ENCODE measurements at places on chromosomes 3 and 15.
A peak's percentile ranks its signal among the peaks of the same experiment; 100 is the strongest.

DNA sequence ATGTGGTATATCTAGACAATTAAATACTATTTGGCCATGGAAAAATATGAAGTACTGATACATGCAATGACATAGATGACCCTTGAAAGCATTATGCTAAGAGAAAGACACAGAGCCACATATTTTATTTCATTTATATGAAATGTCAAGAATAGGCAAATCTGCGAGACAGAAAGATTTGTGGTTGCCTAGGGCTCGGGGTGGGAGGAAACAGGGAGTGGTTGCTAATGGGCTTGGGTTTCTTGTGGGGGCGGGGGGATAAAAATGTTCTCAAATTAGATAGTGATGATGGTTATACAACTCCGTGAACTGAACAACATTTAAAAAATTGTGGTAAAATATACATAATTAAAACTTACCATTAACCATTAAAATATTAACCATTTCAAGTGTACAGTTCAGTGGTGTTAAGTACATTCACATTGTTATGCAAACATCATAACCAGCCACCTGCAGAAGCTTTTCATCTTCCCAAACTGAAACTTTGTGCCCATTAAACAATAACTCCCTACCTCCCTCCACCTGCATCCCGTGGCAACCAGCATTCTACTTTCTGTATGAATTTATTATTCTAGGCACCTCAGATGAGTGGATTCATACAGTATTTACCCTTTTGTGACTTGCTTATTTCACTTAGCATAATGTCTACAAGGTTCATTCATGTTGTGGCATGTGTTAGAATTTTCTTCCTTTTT lies 24.3 kb upstream of the ANP32A start:
- no peak for DNase-seq

DNA sequence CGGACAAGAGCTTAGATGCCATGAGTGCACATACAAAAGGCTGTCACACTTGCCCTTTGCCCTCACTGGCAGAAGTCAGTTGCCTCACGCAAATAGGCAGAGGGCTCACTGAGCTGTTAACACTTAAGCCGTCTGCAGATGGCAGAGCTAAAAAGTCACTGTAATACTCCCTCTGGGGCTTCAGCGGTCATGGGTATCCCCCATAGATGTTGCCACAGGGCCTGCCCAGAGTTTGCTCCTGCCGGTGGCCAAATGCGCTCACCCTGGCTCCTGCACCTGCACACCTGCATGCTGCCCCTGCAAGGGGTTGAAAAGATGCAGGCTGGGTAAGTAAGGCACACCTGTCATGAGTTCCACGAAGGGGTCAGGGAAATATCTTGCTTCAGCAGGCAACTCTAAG lies 741.5 kb downstream of the EDEM1 start:
- DNase-seq: no peak

DNA sequence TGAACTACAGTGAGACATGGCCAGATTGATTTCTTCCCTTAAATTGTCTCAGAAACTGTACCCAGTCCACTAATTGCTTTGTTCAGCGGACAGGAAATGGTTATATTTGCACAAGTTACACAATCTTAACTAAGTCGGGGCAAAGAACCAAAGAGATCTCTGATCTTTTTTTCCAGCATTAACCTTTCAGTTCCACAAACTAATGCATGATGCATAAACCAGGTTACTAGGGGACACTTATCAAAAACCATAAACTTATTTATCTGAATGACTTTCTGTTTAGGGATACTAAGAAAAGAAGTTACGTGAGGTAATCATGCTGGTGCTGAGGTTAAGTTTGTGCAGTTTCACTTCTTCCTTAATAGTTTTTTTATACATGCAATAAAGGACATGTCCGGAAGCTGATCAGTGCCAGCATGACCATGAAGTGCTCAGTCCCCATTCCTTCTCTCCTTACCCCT lies 22.4 kb downstream of the FNDC3B start:
- no peak for DNase-seq

DNA sequence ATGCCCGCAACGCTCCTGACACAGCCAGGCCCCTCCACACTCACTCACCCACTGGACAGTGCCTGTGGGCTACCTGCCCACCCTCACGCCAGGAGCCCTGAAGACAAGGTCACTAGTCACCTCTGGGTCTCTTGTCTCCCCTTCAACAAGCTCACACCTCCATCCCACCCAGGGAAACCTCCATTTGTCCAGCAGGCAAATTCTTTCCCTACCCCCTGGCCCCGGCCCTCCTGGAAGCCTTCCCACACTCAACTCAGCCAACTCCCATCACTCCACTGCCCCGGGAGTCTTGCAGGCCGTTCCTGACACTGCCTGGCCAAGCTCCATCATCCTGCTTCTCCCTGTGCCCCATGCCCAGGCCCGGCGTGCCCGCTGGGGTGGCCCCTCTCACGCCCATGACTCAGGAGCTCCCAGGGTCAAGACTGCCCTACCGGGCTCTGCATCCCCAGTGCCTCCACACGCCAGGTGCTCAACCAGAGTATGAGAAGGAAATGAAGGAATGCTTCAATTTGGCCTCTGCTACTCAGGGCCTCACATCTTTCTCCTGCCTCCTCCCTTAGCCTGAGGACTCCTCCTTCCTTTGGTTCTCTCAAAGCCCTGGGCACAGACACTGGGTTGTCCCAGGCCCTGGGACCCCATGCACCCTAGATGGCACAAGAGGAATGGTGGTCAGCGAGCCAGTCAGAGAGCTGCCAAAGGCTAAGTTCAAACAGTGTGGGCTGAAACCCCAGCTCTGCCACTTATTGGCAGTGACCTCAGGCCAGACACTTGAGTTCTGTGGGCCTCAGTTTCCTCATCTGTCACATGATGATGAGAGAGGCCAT lies 88.6 kb downstream of the SEC22A start:
- no peak for DNase-seq

DNA sequence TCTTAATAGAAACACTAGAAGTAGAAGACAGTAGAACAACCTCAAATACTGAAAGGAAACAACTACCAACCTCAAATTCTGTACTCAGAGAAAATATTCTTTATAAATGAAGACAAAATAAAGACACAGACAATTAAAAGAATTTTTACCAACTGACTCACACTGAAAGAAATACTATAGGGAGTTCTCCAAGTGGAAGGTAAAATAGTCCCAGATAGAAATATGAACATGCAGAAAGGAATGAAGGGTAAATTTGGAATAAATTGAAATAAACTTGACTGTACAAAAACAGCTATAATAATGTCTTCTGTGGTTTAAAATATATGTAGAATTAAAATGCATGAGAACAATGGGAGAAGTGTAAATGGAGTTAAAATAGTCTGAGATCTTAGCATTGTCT lies 36.7 kb upstream of the CCDC174 start:
- DNase-seq: no peak

- DNase-seq: no peak
Measured at GRCh38 chr15:26128611-26129140, 265.5 kb upstream of the ATP10A start.

DNA sequence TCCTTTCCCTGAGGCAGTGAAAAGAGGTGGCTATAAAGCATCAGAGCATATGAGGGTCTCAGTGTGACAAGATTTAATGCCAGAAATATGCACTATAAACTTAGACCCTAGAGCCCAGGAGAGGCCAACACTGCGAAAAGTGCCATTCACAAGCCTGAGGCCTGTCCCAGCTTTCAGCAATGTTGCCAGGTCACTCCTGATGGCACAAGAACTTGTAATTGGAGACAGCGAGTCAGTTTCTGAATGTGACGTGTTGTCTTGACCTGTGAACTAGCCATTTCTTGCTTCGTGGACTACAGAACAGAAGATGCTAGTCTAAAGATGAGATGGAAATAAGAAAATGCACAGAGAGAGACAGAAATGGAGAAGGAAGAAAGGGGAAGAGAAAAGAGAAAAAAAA lies 87.9 kb downstream of the WDR72 start:
- DNase-seq: no peak

- no peak for DNase-seq
Measured at GRCh38 chr3:146163584-146163983, 2.6 kb upstream of the PLOD2 start.

GRCh38 chr15:60616147-60616546 lies 137.2 kb upstream of the ICE2 start:
- DNase-seq: no peak

GRCh38 chr3:182570946-182571594 lies 222.2 kb upstream of the ATP11B start:
- DNase-seq: no peak

- DNase-seq: no peak
Measured at GRCh38 chr15:79520654-79521053, 88.5 kb downstream of the MINAR1 start.

DNA sequence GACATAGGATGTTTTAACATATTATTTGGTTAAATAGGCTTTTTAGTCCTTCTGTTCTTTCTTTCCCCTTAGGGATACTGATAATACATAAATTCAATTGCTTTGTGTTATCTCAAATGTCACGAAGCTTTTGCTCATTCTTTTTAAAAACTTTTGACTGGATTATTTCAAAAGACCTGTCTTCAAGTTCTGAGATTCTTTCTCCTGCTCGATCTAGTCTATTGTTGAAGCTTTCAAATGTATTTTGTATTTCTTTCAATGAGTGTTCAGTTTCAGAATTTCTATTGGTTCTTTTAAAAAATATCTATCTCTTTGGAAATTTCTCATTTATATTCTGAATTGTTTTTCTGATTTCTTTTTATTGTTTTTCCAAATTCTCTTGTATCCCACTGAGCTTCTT lies 16.9 kb downstream of the IL20RB start:
- no peak for DNase-seq

DNA sequence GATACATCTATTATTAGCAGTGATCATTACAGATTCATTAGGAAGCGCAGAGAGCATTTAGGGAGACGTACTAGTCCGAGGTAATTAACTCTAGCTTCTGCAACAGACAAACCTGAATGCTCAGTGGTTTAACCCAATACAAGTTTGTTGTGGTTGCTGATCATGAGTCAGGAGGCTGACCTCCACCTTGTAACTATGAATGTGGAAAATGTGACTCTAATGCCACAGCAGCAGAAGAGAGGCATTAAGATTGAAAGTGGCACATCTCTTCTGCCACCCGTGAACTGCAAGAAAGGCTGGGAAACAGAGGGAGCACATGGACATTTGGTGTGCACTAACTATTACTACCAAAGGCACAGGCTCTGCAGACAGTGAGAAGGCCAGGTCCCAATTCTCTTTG lies 71.2 kb upstream of the C3orf80 start:
- peak; percentile 24 for DNase-seq

- DNase-seq: peak; percentile 88
Measured at GRCh38 chr3:4983739-4984510, 4.7 kb downstream of the BHLHE40 start.

DNA sequence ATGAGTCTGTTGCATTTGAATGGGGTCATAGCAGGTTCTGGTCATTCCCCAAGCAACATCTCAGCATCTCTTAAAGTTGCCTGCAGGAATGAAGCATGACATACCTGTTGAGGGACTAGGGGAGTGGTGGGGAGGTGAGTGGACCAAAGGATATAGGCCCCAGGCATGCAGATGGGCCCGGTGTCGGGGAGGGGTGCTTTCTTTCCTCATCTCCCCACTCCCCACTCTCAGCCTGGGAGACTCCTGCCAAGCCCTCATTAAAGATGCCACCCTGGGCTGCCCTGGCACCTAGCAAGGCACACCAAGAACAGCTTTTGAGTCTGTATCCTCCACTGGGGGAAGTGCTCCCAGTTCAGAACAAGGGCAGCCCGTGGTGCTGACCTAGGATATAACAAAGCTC lies 54.2 kb downstream of the GRIP2 start:
- DNase-seq: no peak

DNA sequence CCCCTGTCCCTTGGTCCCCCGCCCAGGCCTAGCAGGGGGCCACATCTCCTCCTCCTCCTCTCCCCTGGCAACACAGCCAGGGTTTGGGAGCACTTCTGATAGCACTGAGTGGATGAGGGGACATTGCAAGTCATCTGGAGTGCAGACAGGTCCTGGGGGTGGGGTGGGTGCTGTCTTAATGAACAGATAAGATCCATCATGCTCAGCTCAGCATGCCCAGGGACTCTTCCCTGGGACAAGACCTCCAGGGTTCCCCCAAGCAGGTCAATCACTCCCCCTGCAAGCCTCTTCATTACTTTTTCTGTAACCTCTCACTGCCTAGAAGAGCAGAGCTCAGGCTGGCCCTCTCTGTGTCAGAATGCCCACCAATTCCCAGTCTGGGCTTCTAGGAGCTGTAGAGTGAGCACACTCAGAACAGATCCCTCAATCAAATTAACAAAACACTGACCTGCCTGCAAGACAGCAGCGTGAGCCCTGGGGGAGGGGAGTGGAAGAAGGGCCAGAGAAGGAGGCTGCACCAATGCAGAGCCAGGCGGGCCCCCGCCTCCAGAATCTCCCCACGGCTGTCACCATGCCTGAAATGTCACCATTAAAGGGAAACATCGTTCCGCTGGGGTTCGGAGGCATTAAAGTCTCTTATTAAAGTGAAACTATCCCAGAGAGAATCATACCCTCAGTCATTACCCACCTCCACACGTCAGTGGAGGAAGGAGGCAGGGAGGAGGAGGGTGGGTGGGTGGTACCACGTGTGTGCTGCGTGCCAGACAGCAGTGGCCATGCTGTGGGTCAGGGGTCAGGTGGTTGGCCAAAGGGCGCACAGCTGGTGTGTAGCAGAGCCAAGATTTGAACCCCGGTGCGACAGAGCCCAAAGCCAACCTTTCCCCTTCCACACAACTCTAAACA lies 114.7 kb upstream of the LINGO1 start:
- DNase-seq: no peak

GRCh38 chr3:24157106-24157505 lies 212.0 kb downstream of the NR1D2 start:
- DNase-seq: no peak

- DNase-seq: no peak
Measured at GRCh38 chr15:74982183-74982582, 13.2 kb upstream of the SCAMP5 start.

DNA sequence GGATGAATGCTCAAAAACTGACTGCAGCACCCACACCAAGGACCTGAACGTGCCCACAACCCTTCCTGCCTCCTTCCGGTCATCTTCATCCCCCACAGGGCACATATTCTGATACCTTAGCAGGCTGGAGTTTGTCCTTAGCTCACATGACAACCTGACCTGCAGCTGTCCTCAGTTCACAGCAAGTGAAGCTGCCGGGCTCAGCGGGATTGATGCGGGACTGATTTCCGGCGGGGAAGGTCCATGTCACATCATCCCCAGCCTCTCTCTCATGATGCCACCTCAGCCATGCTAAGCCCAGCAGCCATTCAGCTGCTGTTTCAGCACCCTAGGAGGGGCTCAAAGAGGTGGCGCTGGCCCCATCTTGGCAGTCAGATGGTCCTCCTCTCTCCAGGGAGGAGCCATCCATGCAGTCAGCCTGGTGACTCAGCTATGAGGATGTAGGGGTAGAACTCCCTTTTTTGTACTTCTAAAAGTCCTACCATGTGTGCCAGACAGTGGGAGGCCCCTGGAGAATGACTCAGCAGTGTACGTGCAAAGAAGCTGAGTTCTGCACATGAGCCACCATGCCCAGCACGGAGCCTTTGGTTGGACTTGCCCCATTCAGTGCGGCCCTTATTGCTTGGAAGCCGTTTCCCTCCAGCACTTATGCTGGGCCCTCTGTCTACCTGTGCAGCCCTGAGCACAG lies 9.5 kb downstream of the CA12 start:
- DNase-seq: peak; percentile 52

All from activated CD4-positive, alpha-beta T cell treated with anti-CD3 and anti-CD28 coated beads, Interleukin-2, Interleukin-6, amounts not matched to agents 100 ng/mL and 50 ng/mL, durations not matched to agents 16 hours and 8 hours (primary cell).